ENCODE measurements at places on chromosomes 6 and 20.

DNA sequence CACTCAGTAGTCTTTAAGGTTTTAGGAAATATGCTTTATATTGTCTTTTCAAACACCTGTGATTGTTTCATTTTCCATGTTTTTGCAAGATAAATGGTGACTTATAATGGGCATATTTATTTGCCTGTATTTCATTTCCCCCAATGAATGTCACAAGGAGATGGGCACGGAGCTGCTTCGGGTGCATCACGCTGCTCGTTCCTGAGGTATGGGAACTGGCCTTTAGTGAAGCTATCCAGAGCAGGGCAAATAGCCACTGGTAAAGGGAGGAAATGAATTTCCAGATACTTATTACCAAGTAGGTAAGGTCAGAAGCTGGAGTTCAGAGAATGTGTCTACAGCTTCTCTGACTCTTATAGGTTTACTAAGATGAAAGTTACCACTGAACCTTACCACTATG lies 3.7 kb downstream of the POU3F2 start:
- no peak for DNase-seq

- no peak for DNase-seq
These were observed 96.4 kb downstream of the TBC1D32 start for GRCh38 chr6:121237859-121238258.

DNA sequence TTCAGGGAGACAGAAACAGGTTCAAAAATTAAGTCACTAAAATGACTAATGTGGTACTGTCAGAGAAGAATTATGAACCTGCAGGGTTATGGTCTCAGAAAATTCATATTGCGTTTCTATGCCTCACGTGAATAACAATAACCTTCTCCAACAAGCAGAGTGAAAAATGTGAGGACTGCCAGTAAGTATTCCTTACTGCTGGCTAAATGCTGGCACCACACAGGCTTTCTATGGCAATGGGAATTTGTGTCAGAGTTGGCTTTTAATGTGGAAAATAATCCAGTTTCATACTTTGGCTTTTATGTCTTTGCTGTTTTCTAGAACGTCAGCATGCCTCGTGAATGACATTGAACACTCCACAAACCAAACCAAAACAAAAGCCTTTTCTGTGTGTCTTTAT lies 656.0 kb downstream of the KIF16B start:
- DNase-seq: no peak

DNA sequence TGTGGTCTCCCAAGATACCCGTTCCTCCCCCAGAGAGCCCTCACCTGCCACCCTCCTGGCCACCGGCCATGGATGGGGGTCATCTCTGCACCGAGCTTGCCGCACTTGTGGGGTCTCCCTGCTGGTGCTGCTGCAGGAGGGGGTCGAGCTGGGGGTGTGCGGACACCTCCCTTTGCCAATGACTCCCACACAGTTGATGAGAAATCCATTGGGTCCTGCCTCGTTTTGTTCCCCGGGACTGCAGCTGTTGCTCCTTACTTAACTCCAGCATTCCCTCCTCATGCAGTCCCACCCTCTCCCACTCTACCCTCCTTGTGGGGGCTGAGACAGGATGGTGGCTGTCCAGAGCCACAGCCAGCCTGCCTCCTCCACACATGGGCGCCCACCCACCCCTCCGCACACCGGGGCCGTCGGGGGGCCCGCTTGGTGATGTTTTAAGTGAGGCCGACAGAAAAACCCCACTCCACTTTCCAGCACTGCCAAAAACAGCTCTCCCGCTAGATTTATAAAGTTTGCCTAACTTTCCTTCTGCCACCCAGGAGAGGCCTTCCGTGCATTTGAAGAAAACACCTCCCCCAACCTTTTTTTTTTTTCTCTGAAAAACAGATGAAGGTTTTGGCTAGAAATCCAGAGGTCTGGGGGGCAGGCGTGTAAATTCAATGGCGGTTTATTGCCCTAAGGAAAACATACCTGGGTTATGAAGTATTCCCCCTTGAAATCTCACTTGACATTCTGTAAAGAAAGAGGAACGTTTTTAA lies 53.5 kb upstream of the APCDD1L start:
- DNase-seq: no peak

- DNase-seq: peak; percentile 91
These were observed 60.0 kb upstream of the BTN3A2 start for GRCh38 chr6:26304797-26305640.

DNA sequence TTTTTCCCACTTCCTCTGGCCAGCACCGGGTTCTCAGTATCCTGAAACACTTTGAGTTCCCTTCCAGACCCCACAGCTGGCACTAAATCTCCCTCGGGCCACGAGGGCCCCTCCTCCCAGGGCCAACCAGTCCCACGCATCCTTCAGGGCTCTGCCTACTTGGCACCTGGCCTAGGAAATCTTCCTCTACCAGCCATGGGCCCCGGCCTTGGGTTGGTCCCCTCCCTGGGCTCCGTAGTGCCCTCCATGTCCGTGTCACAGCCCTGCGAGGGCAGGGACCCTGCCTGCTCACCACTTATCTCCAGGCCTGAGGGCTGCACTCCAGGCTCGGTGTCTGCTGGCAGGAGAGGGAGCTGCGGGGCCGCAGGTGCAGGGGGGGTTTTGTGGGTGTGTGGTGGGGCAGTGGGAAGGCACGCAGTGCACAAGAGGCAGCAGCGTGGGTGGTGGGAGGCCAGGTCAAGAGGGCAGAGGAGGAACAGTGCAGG lies 48.8 kb upstream of the CDH22 start:
- DNase-seq: no peak

DNA sequence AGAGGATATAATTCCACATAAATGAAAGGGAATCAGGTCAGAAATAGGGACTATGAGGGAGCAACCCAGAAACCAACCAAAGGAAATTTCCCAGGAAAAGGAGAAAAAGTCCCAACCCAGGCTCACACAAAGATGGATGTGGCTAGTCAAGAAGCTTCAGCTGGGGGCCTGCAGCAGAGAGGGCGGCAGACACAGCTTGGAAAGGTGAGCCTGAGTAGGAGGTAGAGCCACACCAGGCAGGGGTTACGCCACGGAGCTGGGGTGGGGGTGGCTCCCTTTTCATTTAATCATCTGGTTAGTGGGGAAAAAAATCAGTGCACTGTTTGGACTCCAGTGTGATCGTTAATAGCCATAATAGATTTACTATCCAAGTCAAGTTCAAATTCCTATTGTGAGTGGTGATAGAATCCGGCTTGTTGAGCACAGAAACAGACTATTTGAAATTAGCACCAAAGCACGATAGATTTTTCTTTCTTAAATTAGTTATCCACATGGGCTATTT lies 220.6 kb downstream of the TPBG start:
- no peak for DNase-seq

- no peak for DNase-seq
These were observed 9.8 kb downstream of the FOXO3 start for GRCh38 chr6:108570517-108570916.

DNA sequence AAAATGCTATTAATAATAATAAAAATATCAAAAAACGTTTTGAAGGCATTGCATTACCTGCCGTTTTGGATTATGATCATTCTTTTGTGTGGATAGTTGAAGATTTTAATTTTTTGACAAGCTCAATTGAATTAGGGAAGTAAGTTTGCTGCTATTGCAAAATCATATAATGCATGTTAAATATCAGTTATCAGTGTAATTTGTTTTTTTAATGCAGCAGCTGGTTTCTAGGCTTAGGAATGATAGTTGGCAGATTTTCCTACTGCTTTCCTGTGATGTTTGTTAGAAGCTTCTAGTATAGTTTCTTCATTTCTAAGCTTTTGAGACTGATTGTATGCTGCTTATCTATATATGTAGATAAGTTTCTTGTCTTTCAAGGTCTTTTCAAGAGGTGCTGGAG lies 99.0 kb downstream of the JARID2 start:
- DNase-seq: no peak

DNA sequence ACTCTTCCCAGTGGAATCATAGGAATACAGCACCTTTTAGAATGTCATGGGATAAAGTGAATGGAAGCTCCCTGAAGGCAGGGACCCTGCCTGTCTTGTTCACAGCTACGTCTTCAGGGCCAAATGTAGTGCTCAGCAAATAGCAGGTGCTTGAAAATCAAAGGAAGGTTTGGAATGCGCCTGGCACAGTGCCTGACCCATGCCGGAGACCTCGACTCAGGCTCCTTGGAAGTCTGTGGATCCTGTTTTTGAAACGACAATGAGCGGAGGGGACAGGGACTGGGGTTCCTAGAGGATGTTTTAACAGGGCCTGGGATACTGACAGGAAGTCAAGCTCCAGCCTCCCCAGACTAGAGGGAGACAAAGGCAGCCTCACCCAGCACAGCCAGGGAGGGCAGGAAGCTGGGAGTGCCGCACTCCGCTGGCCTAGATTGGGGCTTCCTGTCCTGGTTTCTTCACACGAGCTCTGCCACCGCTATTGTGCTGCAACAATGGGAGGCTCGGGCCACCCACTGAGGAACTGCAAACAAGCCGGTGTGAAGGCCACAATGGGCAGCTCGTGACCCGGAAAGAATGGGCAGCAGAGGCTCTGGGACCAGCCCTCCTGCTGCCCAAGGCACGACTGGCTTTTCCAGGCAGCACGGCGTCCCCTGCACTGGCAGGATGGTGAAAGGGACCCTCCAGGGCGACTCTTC lies 76.7 kb downstream of the PREX1 start:
- DNase-seq: peak; percentile 53

GRCh38 chr6:161435748-161436070 lies 161.8 kb upstream of the AGPAT4 start:
- no peak for DNase-seq

GRCh38 chr6:52330470-52330869 lies 31.5 kb upstream of the PAQR8 start:
- no peak for DNase-seq

DNA sequence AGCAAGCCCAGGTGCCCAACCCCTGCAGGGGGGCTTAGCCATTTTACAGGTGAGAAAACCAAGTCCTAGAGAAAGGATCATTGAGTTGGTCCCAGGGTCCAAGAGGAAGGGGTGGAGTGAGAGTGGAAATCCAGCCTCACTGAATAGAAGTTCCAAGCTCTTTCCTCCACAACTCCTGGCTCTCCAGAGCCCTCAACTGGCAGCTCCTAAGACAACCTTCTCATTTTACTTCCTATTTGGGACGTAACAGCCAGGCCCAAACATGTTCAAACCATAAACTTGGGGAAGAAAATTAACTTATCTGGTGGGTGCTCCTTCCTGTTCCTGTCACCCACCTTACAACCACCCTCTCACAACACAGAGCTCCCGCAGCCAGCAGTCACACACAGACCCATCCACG lies 57.9 kb downstream of the PRND start:
- no peak for DNase-seq

GRCh38 chr6:10964684-10965083 lies 77.8 kb downstream of the SYCP2L start:
- no peak for DNase-seq

GRCh38 chr6:116190550-116190949 lies 63.3 kb downstream of the TSPYL4 start:
- DNase-seq: no peak

DNA sequence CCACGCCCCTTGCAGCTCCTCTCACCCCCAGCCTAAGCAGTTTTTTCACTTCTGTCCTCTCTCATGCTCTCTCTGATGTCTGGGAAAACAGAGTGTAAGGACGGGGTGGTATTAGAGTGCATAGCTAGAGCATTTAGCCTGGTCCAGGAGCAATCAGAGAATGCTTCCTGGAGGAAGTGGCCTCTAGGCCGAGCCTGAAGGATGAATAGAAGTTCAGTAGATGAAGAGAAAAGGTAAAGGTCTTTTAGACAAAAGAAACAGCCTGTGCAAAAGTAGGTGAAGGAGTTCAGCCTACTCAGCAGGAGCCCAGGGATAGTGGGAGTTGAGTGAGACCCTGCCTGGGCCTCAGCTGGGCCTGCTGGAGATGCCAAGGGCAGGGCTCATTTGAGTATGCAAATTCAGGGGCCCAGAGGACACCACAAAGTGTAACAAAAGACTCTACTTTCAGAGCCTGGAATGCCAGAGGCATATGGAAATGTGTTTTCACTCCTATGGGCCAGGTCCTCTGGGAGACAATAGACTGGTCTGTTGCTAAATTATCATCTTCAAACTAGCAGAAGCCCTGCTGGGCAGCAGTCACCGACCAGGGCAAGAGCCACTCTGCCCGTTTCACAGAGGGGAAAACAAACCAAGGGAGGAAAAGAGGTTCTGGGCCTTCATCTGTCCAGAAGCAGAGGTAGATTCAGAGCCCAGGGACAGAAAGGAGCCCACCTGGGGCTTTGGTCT lies 19.7 kb upstream of the TM9SF4 start:
- no peak for DNase-seq

GRCh38 chr20:11564491-11564890 lies 353.2 kb upstream of the BTBD3 start:
- DNase-seq: no peak

DNA sequence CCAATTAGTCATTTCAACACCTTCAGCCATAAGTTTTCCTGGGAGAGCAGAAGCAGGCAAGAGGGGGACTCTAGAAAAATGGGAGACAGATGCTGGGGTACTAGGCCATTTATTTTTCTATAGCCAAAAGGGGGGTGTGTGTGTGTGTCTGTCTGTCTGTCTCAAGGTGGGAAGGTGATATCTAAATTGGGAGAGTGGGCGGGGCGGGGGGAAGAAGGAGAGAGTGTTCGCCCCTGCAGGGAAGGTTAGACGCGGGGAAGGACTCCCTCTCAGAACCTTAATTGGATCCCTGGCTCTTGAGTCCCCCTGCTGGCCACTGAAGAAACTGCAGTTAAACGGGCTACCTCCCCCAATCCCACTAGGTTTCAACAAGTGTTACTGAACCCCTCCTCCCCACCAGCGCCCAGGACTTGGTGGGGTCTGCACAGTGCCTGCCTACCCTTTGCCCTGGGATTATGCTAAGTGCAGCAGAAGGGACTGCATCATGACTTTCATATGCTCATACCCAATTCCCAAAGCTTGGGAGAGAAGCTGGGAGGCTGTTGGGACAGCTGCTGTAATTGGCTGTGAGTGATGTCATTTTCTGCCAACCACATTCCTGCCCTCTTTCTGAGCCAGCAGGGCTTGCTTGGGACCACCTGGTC lies 45.8 kb downstream of the FOXP4 start:
- DNase-seq: peak; percentile 77

Measured in activated CD4-positive, alpha-beta T cell treated with anti-CD3 and anti-CD28 coated beads, Interleukin-2, amount 50 U/mL, for 16 hours (primary cell).